RPMI7951 (cell line): ENCODE measurements at places on chromosomes 11 and 22. TPM values are rescaled to one million over a fixed set of nuclear protein-coding genes. Genes with fewer than 3 reads are reported as not detected.

- no peak for DNase-seq
Measured at GRCh38 chr22:36767035-36767775, 8.7 kb downstream of the IFT27 start.

DNA sequence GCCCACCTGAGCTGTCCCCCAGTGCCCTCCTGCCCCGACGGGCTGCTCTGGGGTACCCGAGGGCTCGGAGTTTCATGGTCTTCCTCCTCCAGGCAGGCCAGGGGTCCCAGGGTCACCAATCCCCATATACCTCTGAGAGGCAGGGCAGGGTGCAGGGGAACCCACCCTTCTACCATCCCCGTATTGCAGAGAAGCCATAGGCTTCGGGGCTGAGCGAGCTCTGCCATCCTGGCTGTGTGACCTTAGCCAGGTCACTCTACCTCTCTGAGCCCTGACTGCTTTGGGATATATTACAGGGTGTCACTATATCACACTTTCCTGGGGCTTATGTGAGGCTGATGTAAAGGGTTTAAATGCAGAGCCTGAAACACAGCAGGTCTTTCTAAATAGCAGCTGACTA, 57.4 kb downstream of the NAT10 start:
- DNase-seq, result no peak

- peak; percentile 52 for DNase-seq
Measured at GRCh38 chr11:79400717-79401330, 40.0 kb downstream of the TENM4 start.

- no peak for DNase-seq
Measured at GRCh38 chr11:125924384-125925007, 20.2 kb downstream of the DDX25 start.

DNA sequence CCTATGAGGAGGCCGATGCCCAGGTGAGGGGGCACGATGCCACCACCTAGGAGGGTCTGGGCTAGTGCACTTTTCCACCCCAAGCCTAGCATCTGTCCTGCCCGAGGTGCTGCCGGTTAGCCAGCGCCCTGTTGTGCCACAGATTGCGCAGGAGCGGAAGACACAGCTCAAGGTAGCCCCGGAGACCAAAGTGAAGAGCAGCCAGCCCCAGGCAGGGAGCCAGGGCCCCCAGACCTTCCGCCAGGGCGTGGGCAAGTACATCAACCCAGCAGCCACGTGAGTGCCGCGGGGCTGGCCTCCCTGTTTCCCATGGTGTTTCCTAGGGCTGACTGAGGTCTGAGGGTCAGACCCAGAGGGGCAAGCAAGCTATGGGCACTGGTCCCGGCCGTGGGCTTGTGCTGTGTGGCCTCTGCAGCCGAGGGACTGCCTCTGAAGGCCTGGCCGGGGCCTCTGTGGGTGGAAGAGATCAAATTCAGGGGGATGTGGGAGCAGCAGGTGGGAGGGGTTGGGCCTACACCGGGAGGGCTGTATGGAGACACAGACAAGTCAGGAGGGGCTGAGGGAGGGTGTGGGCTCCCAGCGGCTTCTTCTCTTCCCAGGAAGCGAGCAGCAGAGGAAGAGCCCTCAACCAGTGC, 29.1 kb downstream of the PPIL2 start:
- DNase-seq, result no peak

DNA sequence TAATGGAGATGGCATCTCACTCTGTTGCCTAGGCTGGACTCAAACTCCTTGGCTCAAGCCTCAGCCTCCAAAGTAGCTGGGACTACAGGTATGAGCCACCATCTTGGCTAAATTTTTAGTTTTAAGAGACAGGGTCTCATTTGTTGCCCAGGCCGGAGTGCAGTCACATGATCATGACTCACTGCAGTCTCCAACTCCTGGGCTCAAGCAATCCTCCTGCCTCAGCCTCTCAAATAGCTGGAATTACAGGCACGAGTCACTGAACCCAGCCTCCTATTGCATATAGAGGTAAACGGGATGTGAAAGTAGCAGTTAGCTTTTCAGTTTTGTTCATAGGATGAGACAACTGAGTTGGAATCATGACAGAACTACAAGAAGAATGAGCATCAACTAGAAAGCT, 9.5 kb upstream of the NAALAD2 start:
- DNase-seq, result no peak

DNA sequence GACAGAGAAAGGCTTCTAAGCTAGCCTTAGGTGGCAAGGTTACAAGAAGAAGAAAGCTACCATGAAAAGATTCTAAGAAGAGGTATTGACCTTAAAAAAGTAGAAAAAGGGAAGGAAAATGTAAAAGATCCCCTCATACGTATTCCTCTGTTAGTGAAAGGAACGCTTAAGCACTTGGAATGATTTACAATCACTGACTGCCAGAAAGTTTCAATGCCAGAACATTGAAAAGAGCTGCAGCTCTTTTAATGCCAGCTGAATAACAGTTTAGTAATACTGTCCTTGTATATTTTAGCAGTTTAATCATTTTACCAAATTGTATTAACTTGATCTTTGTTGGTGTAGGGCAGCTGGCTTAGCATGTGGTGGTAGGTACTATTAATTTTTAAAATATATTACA, 650.7 kb downstream of the FAM181B start:
- DNase-seq, result no peak

The DGAT2 gene
- total RNA-seq, result 2.4 TPM in 2 replicates

DNA sequence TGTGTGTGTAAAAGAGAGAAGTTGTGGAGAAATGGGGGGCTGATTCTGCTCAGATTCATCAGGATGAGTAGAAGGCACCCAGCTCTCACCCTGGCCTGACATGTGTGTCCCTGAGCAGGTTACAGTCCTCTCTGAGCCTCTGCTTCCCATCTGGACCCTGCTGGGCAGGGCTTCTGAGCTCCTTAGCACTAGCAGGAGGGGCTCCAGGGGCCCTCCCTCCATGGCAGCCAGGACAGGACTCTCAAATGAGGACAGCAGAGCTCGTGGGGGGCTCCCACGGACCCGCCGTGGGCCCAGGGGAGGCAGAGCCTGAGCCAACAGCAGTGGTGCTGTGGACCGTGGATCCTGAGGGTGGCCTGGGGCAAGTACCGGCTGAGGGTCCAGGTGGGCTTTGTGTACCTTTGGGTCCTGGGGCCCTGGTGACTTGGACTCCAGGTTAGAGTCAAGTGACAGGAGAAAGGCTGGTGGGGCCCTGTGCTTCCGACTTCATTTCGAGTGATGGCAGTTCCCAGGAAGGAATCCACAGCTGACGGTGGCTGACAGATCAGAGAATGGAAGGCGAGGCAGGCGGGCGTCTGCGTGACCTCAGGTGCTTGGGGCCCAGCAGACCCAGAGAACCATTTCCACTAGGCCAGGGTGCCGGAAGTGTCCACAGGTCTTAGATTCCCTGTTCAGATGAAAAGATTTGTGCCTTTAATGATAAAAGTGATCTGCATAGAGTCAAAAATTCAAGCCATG, 21.9 kb downstream of the NEAT1 start:
- DNase-seq, result no peak

DNA sequence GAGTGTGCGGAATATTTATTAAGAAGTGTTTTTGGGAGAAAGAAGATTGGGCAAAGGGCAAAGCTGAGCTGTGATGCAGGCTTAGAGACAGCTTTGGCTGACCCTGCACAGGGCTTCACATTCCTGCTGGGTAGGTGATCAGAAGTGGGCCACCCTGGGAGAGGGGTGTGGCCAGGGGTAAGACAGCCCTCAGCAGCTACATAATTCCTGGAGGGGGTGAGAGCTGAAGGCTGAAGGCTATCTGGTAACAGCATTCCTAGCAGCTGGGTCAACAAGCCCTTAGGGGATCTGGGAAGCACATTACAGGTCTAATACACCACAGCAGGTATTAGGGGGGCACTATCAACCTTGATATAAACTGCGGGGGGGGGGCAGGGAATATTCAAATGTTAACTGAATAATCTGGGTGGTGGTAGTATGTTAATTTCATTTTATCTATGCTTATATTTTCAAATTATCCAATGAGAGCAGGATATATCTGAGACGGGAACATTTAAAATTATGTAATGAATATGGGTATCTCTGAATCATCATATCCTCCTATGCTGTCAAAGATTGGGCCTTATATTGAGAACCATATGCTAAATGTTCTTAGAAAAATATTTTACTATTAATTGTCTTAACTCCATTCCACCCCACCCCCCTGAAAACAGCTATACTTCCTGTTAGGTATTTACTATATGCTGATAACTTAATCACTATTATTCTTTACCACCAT, 5.9 kb downstream of the OOSP1 start:
- DNase-seq, result no peak

The NLRX1 gene
- 4.9 and 5.6 TPM in 2 replicates for total RNA-seq

GRCh38 chr11:67482275-67482826, 475 bp upstream of the AIP start:
- DNase-seq, result no peak

DNA sequence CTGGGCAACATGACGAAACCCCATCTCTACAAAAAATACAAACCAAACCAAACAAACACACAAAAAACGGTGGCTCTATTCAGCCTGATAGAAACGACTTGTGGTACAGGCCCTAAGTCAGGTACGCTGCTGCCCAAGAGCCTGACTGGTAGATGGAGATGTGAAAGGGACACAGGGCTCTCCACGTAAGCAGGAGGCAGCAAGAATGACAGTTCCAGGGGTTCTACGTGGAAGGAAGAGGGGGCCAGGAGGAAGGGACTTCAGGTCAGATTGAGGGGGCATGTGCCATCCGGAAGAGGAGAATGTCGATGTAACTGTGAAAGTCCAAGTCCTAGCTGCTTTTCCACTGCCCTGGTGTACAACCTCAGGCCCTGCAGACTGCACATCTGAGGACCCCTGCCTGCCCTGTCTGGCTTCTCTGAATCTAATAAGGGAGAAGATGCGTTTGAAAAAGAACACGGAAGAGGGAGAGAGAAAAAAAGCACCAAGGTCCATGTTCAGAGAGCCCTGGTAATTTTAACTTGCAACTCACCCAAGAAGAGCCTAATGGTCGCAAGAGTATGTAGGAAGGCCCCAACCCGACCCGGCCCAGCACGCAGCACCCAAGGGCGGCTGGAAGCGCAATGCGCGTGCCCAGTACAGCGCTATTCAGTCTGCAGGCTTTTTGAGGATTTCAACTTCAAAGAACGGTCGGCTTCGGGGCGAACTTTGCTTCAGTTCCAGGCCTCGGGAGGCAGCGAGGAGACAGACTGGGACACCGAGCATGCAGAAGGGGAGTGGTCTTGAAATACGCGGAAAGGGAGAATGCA, 909 bp upstream of the ZNRD2 start:
- no peak for DNase-seq

DNA sequence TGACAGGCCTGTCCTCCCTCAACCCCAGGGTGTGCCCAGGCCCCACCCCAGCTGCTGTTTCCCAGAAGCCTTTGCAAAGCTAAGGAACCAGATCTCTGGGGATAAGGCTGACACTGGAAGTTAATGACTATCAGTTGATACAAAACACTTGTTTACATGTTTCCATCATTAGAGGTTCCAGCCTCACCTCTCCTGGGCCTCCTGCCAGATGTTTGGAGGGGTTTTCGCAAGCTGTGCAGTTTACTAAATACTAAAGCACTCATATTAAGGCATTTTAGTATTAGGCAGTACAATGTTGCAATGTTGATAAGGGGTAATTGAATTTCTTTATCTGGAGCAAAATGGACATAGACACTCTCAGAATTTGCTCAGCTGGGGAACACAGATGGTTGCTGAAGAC, 218.7 kb downstream of the INSC start:
- DNase-seq, result no peak

The SEZ6L gene
- not detected in 2 replicates for total RNA-seq

DNA sequence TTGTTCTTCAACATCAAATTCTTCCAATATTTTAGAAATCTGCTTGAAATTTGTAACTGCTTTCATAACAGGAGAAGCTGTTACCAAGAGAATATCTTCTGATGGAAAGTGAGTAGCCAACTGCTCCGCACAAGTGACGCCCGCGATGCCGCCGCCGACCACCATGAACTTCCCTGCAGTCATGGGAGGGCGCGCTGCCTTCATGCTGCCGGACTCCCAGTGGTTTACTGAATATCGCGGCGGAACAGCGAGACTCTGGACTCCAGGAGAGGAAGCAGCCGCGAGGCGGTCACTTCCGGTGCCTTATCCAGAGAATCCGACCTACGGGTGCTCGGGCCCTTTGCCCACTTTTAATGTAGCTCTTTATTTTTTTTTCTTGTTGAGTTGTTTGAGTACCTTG, 190.6 kb downstream of the GUCY1A2 start:
- no peak for DNase-seq
